ENCODE measurements at places on chromosomes 11 and 22.

DNA sequence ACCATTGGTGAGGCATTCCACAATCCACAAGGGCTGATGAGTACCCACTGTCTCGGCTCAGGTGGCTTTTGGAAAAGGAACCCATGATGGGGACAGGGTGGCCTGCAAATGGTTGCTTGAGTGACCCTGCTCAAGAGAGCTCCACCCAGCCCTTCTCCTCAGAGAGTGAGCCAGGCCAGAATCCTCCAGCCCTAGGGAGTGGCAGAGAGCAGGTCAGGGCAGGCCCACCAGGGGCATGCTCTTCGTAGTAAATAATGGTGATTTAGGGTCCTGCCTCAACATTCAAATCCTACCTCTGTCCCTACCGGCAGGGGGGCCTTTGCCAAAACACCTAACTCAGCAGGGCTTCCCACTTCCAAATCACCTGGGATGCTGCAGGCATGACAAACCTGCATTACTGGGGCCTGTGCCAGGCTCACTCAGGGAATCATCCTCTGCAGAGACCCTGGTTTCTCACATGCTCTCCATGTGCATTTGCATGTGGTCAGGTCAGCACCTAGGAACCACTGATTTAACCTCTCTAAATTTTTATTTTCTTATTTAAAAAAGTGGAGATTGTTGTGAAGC lies 17.3 kb upstream of the TP53I11 start:
- DNase-seq = no peak

DNA sequence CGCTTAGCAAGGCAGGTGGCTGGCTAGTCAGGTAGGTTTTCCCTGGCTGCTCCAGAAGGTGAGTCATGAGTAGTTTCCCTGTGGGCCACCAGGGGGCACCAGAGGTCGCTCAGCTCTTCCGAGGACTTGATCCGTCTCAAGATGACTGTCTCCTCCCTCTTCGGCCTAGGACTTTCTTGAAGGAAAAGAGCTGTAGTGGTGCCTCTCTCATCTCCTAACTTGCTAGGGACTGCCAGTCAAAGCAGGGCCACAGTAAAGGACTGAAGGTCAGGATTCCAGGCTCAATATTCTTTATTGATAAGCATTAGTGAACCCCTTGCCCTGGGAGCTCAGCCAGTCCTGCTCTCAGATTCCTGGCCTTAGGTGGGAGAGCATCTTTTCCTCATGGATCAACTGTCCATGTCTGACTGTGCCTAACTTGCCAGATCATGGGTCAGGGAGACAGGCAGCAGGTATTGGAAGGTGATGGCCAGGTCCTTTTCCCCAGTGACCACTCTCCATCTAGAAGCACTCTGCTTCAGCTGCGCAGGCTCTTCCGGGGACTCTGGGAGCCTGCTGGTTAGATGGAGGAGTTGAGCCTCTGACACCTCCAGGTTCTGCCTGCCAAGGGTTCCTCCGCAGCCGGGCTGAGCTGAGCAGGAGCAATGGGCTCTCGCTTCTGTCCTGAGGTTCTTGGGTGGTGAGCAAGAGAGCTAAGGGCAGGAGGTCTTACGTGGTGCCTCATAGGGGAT lies 1.9 kb downstream of the POLD4 start:
- DNase-seq = no peak

DNA sequence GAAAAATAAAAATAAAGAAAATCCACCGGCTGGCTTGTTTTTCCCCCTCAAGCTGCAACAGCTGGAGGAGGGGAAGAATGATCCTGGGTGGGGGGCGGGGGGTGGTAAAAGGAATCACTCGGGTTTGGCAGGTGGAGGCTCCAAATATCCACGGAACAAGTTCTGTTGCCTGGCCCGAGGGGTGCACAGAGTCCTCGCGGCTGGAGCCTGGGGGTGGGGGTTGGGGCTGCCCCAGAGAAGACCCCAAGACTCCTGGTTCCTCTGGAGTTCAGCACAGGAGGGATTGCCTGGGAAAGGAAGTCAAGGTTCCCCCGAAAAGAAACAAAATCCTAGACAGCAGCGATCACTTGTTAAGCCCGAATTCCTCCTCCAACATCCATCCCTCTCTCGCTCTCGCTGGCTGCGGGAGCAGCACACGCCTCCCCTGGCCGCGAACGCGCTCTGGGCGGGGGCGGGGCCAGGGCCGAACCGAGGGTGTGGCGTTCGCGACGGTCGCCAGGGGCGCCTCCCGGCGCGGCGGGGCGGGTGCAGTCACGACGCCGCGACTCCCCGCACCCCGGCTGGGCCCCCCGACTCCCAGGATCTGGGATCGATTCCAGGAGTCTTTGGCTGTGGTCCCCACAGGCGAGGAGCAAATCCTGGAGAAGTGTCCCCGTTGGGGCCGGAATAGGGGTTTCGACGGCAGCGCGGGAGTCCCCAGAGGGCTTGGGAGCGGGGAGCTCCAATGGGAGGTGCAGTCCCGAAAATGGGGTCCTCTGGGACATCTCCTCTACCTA lies at the start of gene KCNA4:
Gene KCNA4 (minus strand): TSS at position 443 of the 776 bp plus-strand sequence. CDS start 4,352 bp downstream, outside the sequence.
- no peak for DNase-seq

DNA sequence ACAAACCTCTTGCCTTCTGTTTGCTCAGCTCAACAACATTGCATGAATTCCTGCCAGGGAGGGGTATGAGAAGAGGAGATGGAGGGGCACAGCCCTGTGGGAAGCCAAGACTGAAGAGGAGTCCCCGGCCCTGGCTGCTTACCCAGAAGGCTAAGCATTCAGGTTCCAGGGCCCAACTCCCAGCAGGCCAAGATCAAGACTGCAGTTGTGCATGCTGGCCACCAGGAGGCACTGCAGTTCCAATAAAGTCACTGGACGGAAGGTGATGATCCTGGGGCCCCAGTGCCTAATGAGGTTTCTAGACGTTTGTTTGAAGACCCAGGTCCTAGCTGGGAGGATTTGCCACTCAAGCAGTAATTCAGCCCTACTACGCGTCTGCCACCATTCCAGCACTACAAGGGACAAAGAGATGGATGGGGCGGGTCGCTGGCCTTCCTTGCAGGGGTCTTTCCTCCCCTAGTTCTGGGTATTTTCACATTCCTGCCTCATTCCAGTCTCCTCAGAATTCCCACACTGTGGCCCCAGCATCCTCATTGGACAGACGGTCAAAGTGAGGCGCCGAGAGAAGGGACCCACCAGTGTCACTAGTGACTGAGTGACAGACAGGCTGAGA lies 23.6 kb downstream of the ALX4 start:
- peak; percentile 6 for DNase-seq

DNA sequence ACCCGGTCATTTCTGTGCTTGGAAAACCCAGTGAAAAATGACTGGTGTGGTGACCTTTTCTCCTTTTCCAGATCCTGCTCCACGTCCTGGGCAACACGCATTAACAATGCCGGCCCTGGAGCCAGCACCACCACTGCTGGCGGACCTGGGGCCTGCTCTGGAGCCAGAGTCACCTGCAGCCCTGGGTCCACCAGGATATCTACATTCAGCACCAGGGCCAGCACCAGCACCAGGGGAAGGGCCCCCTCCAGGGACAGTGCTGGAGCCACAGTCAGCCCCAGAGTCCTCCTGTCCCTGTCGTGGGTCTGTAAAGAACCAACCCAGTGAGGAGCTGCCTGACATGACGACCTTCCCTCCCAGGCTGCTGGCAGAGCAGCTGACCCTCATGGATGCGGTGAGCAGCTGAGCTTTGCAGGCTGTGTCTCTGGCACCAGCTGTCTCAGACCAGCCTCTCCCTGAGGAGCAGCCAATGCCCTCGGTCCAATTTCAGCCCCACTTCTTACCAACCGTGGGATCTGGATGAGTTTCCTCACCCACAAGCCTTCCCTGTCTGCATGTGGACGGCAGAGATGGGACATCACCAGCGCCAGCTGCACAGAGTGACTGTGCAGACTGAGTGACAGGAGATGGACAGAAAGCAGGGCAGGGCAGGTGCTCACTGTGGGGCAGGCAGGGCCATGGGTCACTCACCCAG lies 1.9 kb downstream of the RGL4 start:
- no peak for DNase-seq

GRCh38 chr11:72727521-72727920 lies 24.7 kb downstream of the ARAP1 start:
- DNase-seq = no peak

DNA sequence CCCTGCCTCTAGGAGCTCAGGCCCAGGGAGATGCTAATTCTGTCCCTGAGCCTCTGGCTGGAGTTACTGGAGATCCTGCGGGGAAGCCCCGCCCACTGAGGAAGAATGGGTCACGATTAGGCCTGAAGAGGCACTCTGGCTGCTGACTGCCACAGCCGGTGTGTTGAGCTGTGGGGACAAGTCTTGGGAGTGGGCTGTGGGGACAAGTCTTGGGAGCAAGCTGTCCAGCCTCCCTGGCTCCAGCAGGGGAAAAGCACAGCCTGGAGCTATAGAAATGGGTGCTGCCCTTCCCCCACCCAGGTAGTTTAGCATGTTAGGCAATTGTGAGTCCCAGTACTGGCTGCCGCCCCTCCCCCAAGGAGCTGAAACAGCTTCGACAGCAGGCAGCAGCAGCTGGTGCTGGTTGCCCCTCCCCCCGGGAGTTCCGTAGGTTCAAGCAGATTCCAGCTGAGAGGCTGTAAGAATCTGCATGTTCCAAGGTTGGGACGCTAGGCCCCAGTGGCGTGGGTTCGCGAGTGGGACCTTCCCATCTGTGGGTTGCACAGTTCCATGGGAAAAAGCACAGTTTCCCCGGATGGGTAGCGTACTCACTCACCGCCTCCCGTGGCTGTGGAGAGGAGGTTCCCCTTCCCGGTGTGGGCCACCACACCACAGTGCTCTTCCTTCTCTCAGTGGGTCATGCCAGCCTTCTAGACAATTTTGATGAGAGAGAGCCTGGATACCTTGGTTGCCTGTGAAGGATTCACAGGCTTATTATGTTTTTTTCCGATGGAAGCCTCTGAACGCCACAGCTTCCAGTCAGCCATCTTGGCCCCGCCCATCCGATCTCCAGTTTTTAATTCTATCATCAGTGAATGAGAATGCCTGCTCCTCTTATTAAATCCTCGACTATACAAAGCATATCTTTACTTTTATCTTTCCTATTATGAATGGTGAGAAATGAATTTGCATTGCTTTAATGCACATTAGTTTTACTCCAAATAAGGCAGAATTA lies 61.5 kb downstream of the MSANTD4 start:
- no peak for DNase-seq

All from stimulated activated CD8-positive, alpha-beta memory T cell treated with anti-CD3 and anti-CD28 coated beads, Interleukin-4, amount 100 ng/mL, for 1 hour (primary cell).